ENCODE measurements at places on chromosomes 3 and 15.
A peak's percentile ranks its signal among the peaks of the same experiment; 100 is the strongest.

GRCh38 chr3:121431726-121432517 is 113.9 kb downstream of the POLQ start:
- H3K4me3 ChIP-seq, result peak overlapping the region; percentile 5
- H3K27me3 ChIP-seq, result no peaks in the 10 kb centered on the region
- H3K4me1 ChIP-seq, result peaks cover 2% of the 10 kb centered on the region
- DNase-seq, result no peak

GRCh38 chr15:25790000-25790660 is 73.0 kb downstream of the ATP10A start:
- DNase-seq, result no peak
- no peaks in the 10 kb centered on the region for H3K36me3 ChIP-seq
- H3K4me3 ChIP-seq, result no peak overlapping the region
- no peaks in the 10 kb centered on the region for H3K27me3 ChIP-seq
- H3K27ac ChIP-seq, result peak overlapping the region; percentile 91

DNA sequence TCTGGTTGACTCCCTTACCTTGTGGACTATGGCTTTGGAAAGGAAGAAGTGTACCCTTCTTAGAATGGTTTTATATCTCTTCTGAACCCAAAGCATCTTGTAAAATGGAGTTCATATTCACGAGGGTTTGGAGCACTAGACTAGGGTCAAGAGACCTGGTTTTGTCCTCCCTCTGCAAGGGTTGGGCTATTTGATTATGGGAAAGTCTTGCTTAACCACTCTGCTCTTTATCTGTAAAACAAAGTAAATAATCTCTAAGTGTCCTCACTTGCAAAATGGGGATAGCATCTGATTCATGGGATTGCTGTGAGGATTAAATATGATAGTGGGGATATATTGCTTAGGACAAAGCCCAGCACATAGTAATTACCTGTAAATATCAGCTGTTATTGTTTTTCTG is 17.9 kb upstream of the SLC2A2 start:
- no peak for DNase-seq
- no peak overlapping the region for H3K27ac ChIP-seq
- no peaks in the 10 kb centered on the region for H3K36me3 ChIP-seq
- no peak overlapping the region for H3K4me3 ChIP-seq

DNA sequence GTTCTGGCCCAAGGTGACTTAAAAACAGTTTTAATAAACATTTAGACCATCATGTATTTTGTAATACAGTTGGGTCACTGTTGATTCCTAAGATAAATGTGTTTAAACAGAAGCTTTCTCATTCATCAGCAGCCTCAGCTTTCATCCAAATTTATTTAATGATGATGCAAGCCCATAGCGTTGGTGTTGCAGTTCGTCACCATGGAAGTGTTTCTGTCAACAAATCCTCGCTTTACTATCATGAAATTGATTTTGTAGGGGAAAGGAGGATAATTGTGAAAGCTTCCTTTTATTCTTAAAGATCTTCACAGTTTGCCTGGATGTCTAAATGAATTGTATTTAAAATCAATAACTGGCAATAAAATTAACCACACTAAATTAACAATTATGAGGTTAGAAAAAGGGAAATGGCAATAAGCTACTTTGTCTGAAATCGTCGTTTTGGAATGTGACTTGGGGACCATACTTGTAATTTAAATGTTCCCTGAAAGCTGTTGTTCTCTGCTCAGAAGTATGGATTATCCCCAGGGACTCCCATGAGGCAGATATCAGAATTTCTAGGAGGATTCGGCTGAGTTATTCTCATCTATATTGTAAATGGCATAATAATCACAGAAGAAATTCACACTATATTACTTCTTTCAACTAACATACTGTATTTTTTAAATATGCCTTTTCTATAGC is 29.0 kb downstream of the CMSS1 start:
- no peak for DNase-seq
- H3K36me3 ChIP-seq, result peaks cover 6% of the 10 kb centered on the region
- H3K27ac ChIP-seq, result no peak overlapping the region

DNA sequence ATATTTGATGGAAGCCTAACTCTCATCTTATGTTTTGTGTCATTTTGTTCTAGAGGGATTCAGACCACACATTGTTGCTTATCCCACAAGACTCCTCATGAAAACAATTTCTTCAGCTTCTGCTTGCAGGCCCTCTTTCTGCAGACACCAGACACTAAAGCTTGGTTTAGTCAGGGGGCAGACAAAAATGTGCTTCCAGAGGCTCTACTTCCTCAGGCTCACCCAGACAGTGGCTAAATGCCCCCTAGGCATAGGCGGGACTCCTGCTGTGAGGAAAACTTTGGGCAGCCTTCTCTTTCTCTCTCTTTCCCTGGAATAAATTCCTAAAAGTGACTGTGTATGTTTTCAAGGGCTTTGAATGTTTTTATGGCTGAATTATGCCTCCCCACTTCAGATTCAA is 435.4 kb upstream of the ATP11B start:
- H3K36me3 ChIP-seq, result no peaks in the 10 kb centered on the region
- H3K27me3 ChIP-seq, result no peaks in the 10 kb centered on the region
- H3K27ac ChIP-seq, result no peak overlapping the region
- no peaks in the 10 kb centered on the region for H3K4me1 ChIP-seq
- DNase-seq, result no peak
- H3K4me3 ChIP-seq, result no peak overlapping the region

GRCh38 chr15:94791008-94791407 is 559.6 kb downstream of the MCTP2 start:
- no peak for DNase-seq
- H3K27me3 ChIP-seq, result no peaks in the 10 kb centered on the region
- no peak overlapping the region for H3K4me3 ChIP-seq
- H3K4me1 ChIP-seq, result no peaks in the 10 kb centered on the region
- H3K27ac ChIP-seq, result no peak overlapping the region

DNA sequence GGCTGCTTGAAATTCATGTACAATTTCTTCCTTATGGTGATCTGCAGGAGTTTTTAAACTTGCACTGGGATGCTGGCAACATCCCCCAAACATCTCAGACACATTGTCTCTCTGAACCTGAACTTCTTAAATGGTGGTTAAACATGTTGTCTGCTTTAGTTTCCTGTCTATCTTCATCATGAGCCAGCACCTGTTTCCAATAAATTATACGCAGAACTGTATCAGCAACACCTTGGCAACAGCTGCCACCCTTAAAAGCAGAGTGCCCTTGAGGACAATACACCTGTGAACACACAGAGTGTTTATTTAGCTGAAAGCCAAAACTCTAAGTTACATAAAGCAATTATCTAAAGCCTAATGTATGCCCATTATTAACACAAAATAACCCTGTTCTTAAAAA is 242.9 kb downstream of the WNT5A start:
- no peaks in the 10 kb centered on the region for H3K27me3 ChIP-seq
- H3K4me3 ChIP-seq, result no peak overlapping the region
- H3K4me1 ChIP-seq, result no peaks in the 10 kb centered on the region
- no peaks in the 10 kb centered on the region for H3K36me3 ChIP-seq
- DNase-seq, result no peak
- H3K27ac ChIP-seq, result no peak overlapping the region

DNA sequence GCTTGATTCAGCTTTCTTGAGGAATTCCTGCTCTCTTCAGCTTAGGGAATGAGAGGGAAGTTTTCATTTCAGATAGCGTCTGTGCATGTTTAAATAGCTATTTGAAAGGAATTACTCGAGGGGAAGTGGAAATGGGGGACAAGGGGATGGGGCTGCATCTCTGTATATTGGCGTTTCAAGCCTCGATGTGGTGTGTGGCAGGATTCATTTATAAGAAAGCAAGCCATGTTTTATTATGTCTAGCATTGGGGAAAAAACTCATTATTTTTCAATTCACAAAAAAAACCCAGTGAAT is 1.0 kb downstream of the ATP2C1 start:
- H3K27me3 ChIP-seq, result no peaks in the 10 kb centered on the region
- H3K4me3 ChIP-seq, result peak overlapping the region; percentile 85
- H3K27ac ChIP-seq, result peak overlapping the region; percentile 98
- H3K4me1 ChIP-seq, result peaks cover 6% of the 10 kb centered on the region
- DNase-seq, result no peak
- no peaks in the 10 kb centered on the region for H3K36me3 ChIP-seq

- H3K4me1 ChIP-seq, result no peaks in the 10 kb centered on the region
- no peaks in the 10 kb centered on the region for H3K27me3 ChIP-seq
These were observed 207.7 kb downstream of the FAM43A start for GRCh38 chr3:194893121-194893987.

DNA sequence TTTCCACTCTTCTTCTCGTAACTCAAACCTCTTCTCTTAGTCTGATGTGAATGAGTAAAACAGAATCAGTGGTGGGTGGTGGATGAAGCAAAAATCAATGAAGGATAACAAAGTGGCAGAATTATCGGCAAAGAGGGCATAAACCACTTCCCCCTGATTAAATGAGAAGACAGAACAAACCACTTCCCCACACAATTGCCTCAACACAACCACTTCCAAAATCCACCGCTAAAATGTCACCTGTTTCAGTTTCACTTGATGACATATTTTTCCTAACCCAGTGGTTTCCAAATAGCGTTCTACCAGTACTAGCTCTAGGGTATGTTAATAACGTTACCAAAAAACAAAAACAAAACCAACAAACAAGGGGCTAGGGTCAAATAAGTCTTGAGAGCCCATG is 478.7 kb upstream of the WNT5A start:
- H3K4me1 ChIP-seq, result no peaks in the 10 kb centered on the region
- H3K36me3 ChIP-seq, result no peaks in the 10 kb centered on the region
- no peak for DNase-seq
- H3K27me3 ChIP-seq, result no peaks in the 10 kb centered on the region
- H3K27ac ChIP-seq, result no peak overlapping the region
- H3K4me3 ChIP-seq, result no peak overlapping the region

- no peak overlapping the region for H3K27ac ChIP-seq
- no peaks in the 10 kb centered on the region for H3K27me3 ChIP-seq
- H3K4me1 ChIP-seq, result peaks cover 6% of the 10 kb centered on the region
- H3K36me3 ChIP-seq, result no peaks in the 10 kb centered on the region
- no peak for DNase-seq
- no peak overlapping the region for H3K4me3 ChIP-seq
These were observed 68.2 kb downstream of the EDEM1 start for GRCh38 chr3:5255404-5256344.
